ENCODE measurements at places on chromosomes 5 and 9.

GRCh38 chr5:121279801-121280200 is 571.9 kb upstream of the FTMT start:
- DNase-seq = no peak
- H3K4me1 ChIP-seq = no peaks in the 10 kb centered on the region
- H3K27ac ChIP-seq = no peak overlapping the region
- no peak overlapping the region for H3K4me3 ChIP-seq
- H3K27me3 ChIP-seq = no peaks in the 10 kb centered on the region
- no peaks in the 10 kb centered on the region for H3K36me3 ChIP-seq

DNA sequence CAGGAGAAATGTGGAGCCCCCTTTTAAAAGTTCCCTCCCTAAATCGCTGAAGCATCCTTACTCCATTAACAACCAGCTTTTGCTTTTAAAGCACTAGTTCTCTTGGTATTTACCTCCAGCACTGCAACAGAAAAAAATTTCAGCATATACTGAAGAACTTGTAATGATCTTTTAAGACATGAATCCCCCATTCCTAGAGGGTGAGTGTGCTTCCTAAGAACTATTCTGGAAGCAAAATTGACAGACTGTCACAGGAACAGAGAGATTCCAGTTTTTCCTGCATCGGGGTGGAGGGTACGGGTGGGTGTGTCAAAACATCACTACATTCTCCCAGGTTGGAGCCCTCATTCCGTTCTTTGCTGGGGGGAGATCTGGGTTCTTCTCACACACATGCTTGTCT is 151.9 kb downstream of the EBF1 start:
- H3K36me3 ChIP-seq = no peaks in the 10 kb centered on the region
- peaks cover 5% of the 10 kb centered on the region for H3K4me1 ChIP-seq
- H3K27me3 ChIP-seq = peaks cover 26% of the 10 kb centered on the region

GRCh38 chr9:1233568-1233967 is 183.4 kb downstream of the DMRT2 start:
- H3K36me3 ChIP-seq = no peaks in the 10 kb centered on the region
- DNase-seq = no peak
- no peaks in the 10 kb centered on the region for H3K27me3 ChIP-seq

DNA sequence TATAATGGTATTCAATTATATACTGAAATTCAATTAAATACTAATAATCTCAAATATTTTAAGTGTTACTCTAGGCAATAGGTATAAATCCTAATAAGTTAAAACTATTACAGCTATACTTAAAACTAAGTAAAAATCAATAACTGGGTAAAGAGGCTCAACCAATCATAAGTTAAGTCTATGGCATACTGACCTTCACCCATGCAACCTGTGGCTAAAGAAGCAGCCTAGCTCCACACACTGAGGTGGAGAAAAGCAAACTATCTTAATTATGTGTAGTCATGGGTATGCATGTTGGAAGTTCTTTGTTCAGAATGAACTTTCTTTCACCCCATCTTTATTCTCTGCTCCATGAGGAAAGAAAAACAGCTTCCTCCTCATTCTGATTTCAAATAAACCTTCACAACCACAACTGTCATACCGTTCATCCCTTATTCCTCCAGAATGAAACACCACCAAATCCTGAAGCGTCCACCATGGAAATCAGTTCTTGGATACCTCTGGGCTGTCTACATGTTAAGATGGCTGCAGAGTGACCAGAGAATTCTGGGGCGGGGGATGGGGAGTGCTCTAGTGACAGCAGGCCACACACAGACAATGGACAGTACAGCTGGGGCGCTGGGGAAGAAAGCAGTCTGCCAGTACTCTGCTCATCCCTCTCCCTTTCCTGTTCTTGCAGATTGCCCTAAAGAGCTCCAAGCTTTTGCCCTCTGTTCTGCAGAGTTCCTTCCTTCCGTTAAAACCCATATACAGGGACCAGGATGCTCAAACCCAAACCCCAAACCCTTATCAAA is 62.3 kb downstream of the RIGI start:
- peaks cover 27% of the 10 kb centered on the region for H3K36me3 ChIP-seq
- no peak for DNase-seq
- no peak overlapping the region for H3K27ac ChIP-seq
- no peaks in the 10 kb centered on the region for H3K27me3 ChIP-seq

DNA sequence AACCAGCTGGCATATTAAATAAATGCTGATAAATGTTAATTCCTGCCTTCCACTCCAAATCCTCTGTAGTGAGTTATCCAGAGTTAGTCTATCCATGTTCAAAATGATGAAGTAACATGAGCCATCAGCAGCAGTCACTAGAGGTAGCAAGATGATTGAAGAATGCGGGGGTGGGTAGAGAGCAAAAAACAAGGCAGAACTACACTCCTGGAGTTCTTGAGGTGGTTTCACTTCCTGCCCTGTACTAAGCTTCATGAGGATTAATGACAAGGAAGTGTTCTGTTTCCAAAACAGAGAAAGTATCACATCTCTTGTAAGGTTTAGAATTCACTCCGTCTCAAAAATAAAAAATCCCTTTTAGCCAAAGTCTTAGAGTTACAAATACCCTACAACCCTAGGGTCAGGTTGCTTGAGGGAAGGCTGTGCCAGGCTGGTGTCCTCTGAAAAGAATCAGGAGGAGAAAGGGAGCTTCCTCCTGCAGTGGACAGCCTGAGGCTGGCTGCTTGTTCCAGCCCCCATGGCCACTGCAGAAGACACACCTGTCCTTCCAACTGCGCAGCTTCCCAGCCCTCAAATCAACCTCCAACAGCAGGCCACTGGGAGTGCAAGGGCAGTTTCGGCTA is 180.2 kb downstream of the DENND1A start:
- DNase-seq = no peak
- no peak overlapping the region for H3K4me3 ChIP-seq
- peak overlapping the region; percentile 13 for H3K27ac ChIP-seq

DNA sequence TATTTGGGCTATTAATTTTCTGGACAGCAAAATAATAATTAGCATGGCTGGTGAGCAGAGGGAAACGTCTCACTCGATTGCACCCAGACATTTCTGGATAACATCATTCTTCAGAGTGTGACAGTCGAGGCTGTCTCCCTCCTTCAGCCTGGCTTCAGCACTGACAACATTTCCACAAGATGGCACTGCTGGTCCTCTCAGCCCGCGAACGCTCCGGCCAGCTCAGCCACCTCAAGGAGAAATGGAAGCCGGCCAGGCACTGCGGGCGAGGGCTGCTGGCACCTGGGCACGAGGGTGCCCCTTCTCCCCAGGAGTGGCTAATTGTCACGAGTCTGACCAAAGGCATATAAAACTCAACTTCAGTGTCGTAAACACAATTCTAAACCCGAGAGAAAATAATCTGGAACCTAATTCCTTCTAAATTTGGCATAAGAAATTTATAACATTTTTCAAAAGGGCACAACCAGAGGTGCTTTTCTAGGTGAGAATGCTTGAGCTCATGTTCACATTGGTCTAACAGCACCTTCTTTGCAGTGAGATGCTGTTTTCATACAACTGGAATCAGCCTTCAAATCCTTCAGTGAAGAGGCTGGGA is 65.9 kb downstream of the DAP start:
- no peaks in the 10 kb centered on the region for H3K27me3 ChIP-seq
- H3K36me3 ChIP-seq = peaks cover 3% of the 10 kb centered on the region
- peaks cover 43% of the 10 kb centered on the region for H3K4me1 ChIP-seq

GRCh38 chr5:5320062-5320805 is 102.2 kb upstream of the ICE1 start:
- H3K36me3 ChIP-seq = peaks cover 15% of the 10 kb centered on the region
- H3K4me3 ChIP-seq = no peak overlapping the region
- no peak for DNase-seq
- H3K4me1 ChIP-seq = peaks cover 37% of the 10 kb centered on the region
- peak overlapping the region; percentile 34 for H3K27ac ChIP-seq

DNA sequence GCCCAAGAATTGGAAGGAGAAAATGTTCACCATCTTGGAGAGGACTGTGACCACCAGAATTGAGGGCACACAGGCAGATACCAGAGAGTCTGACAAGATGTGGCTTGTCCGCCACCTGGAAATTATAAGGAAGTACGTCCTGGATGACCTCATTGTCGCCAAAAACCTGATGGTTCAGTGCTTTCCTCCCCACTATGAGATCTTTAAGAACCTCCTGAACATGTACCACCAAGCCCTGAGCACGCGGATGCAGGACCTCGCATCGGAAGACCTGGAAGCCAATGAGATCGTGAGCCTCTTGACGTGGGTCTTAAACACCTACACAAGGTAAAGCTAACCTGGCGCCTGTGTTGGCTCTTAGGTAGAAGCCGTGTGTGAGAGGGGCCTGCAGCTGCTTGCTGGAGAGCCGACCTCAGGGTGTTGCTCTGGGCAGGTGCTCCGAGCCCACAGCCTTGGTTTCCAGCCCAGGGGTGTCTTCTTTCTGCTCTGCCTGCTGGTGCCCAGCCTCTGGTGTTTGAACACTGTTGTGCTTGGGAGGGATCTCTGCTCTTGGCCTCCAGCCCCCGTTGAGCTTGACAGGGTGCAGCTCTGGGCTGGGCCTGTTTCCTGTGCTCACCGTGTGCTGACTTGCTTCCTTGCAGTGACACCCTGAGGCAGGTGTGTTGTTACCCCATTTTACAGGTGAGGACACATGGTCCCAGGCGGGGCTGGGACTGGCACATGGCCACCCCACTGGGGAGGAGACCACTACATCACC is 10.9 kb downstream of the EXOC3 start:
- H3K27me3 ChIP-seq = no peaks in the 10 kb centered on the region
- no peak for DNase-seq
- no peak overlapping the region for H3K4me3 ChIP-seq
- no peak overlapping the region for H3K27ac ChIP-seq

- H3K27ac ChIP-seq = no peak overlapping the region
- H3K4me1 ChIP-seq = peaks cover 23% of the 10 kb centered on the region
- no peaks in the 10 kb centered on the region for H3K27me3 ChIP-seq
- peaks cover 2% of the 10 kb centered on the region for H3K36me3 ChIP-seq
- H3K4me3 ChIP-seq = no peak overlapping the region
- DNase-seq = no peak
Measured at GRCh38 chr5:77170196-77170890, 40.1 kb upstream of the PDE8B start.

DNA sequence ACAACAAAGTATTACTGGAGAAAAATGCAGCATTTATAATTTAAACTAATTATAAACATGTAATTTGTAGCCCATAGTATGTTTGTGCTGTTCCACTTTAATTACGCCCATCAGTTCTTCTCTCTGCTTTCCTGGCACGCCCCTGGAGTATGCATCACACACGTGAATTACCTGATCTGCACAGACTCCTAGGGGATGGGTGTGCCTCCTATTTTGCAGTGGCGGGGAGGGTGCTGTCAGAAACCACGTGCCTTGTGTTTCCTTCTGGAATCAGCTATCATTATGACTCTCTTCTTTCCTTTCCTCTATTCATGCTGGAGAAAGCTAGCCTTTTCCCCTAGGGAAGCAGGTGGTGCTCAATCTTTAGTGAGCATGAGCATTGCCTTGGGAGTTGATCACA is 43.3 kb downstream of the RPS23 start:
- no peaks in the 10 kb centered on the region for H3K4me1 ChIP-seq
- H3K27me3 ChIP-seq = no peaks in the 10 kb centered on the region
- no peak overlapping the region for H3K4me3 ChIP-seq
- no peaks in the 10 kb centered on the region for H3K36me3 ChIP-seq
- H3K27ac ChIP-seq = no peak overlapping the region

Measured in mesothelial cell of epicardium (in vitro differentiated cells).